ENCODE measurements at places on chromosomes 7 and 10.

DNA sequence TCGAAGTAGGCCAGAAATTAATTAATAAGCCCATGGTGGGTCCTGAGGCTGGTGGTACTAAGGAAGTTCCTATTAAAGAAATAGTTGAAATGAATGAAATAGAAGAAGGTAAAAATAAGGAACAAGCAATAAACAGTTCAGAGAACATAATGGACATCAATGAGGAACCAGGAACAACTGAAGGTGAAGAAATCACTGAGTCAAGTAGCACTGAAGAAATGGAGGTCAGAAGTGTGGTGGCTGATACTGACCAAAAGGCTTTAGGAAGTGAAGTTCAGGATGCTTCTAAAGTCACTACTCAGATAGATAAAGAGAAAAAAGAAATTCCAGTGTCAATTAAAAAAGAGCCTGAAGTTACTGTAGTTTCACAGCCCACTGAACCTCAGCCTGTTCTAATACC, 36.0 kb downstream of the SLK start:
- no peak for DNase-seq

DNA sequence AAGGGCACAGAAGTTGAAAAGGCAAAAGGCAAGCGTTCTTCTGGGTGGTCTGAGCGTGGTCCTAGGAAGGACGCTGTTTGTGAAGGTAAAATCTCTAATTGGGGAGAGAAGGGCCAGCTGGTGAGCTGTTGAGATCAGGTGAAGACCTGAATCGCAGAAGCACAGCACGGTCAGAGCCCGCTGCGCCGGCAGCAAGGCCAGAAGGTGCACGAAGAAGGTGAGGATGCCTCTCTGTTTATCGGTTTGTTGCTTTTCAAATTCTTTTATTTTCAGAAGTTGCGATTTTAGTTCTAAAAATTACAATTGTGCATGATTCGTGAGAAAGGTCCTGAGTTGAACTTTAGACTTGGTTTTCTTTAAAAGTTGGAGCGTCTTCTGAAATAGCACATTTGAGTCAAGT, 247.8 kb upstream of the FOXK1 start:
- DNase-seq: no peak

- no peak for DNase-seq
Measured at GRCh38 chr7:50832744-50833143, 50.0 kb upstream of the GRB10 start.

GRCh38 chr7:21317966-21318915, 109.6 kb upstream of the SP4 start:
- DNase-seq: no peak

DNA sequence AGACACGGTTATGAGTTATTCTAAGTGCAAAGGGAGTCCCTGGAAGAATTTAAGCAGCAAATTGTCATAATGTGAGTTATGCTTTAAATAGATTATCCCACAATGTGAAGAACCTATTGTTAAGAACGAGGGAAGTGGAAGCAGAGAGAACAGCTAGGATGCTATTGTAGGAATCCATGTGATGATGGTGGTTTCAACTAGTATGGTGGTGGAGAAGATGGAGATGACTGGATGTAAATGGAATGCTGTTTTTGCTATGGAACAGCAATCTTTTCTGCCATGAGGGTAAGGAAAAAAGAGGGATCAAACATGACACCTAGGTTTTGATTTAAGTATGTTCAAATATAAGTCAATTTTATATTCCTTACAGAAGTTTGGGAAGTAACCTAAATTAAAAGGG, 191.3 kb downstream of the RNF133 start:
- no peak for DNase-seq

- DNase-seq: peak; percentile 56
Measured at GRCh38 chr10:102394801-102395399, 605 bp upstream of the NFKB2 start.

DNA sequence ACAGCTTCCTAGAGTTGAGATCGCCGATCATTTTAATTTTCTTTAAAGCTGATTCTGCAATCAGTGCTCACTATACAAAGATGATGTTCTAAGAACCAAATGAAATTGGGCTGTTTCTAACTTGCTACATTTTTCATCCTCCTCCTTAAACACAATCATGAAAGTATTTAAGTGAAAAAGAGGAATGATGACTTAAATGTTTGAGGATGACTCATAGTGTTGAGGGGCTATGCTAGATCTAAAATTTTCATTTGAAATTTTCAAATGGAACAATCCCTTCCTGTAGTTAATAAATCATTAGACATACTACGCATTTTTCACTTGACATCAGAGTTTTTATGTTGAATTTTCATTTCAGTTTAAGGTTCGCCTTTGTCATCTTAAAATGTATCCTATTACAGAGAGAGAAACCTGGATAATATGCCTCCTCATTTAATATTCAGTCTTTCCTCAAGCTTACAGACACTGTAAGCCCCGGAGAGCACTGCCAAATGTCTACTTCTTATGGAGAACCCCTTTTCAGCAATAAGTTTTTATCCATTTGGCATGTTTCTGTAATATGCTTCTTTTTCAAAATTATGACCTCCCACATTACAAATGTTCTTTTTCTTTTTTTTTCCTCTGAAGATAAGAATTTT, 499.6 kb downstream of the MAGI2 start:
- no peak for DNase-seq

DNA sequence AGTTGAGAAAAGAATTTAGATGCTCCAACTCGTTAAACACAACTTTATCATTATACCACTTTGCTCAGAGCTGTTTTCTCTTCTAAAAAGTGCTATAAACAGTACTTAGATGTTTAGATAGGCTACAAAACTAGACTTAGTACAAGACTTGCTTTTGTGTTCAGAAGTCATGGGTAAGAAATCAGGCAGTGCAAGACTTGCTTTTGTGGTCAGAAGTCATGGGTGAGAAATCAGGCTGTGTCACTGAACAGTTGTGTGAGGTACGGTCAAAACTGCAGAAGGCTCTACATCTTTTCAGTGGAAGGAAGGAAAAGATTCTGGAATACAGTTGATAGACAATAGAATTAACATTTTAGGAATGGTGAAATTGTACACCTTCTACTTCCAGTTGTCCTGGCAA, 239.7 kb downstream of the DNAJB9 start:
- no peak for DNase-seq

DNA sequence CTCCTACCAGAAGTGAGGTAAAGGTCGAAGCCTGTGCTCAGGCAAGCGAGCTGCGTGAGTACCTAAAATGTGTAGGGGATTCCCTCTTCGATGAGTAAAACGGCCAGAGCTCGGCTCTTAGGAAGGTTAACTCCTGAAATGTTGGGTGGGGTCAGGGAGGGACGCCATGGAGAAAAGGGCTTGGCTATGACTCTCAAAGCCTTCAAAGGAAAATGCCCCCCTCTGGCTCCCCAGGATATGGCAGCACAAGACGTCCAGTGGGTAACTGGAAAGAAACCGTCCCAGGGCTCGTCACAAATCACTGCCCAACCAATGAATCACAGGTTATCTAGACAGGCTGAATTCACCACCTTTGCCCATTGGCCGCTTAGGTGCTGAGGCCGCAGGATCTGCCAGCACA, 58.0 kb downstream of the CALML3 start:
- DNase-seq: peak; percentile 48

DNA sequence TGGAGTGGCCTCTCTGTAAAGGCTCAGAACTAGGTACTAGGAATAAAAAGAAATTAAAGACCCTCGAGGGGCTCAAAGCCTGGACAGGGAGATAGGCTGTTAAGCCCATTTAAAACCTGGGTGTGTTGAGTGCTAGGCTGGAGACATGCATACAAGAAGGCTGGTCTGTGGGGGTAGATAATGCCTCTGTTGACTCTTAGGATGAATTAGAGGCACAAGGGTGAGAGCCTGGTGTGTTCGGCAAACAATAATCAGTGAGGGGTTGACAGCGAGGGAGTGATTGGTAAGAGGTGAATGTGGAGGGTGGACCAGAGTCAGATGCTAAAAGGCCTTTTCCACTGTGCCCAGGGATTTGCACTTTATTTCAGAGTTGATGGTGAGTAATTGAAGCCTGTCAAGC, 12.7 kb downstream of the GSTO2 start:
- DNase-seq: no peak

DNA sequence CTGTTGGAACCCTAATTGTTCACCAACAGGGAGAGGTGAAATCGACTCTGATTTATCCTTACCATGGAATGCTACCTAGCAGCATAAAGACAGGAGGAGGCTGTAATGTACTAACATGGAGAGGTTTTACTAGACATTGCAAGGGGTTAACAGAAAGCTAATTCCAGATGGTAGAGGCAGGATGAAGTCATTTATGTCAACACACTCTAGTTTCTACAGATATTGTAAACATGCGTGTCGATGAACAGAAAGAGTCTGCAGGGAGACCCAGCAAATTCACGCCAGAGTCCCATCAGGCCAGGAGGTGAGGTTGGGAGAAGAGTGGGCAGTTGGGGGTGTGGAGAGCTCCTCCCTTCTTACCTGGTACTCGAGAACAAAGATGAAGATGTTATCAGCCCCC, 7.0 kb downstream of the NPC1L1 start:
- no peak for DNase-seq

GRCh38 chr7:153832160-153832559, 220.0 kb upstream of the DPP6 start:
- DNase-seq: no peak

DNA sequence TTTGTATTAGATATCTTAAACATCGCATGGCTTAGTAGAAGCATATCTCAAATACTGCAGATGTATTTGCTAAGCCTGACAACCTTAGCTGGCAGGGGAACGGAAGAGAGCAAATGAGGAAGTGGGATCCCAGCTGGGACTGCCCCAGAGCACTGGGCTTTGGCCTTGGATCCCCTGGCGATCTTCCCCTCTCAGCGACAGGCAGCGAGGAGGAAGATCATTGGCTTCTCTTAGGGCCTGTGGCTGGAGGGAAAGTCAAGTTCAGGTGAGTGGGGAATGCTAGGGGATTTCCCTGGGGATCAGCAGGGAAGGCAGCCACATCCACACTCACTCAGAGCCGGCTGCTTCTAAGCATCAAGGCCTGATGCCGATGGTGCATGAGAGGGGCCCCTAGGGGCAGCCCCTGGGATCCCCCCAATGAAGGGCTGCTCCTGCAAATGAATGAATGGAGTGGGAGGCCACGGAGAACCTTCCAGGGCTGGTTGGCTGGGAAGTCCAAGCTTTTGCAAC, 42.0 kb downstream of the LYZL2 start:
- DNase-seq: peak; percentile 65

- no peak for DNase-seq
Measured at GRCh38 chr10:117578999-117579590, 36.5 kb downstream of the EMX2 start.

DNA sequence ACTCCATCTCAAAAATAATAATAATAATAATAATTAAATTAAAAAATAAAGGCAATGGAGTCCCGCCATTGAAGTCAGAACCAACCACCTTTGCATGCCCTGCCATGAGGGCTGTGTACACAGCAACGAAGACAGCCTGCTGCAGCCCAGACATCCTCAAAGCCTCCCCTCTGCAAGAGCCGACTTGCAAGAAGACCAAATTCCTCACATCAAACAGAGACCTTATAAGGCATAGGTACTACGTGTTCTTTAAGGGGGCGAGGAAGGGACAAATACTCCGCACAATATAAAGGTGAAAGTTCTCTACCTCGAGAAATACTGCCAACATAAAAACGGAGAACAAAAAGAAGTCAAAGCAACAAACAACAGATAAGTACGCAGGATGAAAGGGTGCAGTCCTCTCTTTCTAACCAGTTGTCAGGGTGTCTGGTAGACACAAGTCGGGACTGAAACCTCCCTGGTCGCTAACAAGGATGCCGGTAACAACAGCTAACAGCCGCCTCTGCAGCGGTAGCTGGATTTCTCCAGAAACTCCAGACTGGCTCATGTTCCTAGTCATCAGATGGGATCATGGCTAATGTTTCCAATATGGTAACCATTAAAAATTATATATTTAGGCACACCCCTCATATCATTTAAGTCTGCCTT, 23.6 kb downstream of the FGFR2 start:
- DNase-seq: no peak

GRCh38 chr10:26556748-26557640, 118.9 kb downstream of the APBB1IP start:
- DNase-seq: peak; percentile 66

- DNase-seq: no peak
Measured at GRCh38 chr7:72793791-72794190, 34.2 kb downstream of the TYW1B start.

GRCh38 chr10:29472301-29473086, 162.3 kb downstream of the SVIL start:
- no peak for DNase-seq

DNA sequence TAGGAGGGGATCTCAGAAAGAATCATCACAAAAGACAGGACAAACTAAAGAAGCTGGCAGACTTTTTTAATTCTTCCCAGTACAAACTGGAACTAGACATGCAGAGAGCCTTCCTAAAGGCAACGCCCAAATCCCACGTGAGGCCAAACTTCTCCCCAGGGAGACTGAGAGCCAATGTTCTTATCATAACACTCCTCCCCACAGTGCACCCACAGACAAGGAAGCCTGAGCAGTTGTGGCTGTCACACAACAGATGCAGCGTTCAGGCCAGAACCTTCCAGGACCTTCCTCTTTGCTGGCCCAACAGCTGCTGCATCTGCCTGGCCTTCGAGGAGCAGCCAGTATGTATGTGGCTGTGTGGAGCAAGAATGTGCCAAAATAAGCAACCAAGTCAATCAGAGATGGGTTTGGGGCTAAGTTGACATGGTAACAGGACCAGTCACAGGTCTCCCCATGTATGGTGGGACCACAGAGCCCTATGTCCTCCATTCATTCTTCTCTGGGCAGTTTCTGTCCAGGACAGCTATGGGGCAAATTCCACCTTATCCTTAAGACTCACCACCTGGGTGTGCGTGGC, 34.9 kb downstream of the SRPK2 start:
- peak; percentile 17 for DNase-seq

GRCh38 chr10:96703358-96703757, 17.0 kb downstream of the PIK3AP1 start:
- DNase-seq: peak; percentile 53

DNA sequence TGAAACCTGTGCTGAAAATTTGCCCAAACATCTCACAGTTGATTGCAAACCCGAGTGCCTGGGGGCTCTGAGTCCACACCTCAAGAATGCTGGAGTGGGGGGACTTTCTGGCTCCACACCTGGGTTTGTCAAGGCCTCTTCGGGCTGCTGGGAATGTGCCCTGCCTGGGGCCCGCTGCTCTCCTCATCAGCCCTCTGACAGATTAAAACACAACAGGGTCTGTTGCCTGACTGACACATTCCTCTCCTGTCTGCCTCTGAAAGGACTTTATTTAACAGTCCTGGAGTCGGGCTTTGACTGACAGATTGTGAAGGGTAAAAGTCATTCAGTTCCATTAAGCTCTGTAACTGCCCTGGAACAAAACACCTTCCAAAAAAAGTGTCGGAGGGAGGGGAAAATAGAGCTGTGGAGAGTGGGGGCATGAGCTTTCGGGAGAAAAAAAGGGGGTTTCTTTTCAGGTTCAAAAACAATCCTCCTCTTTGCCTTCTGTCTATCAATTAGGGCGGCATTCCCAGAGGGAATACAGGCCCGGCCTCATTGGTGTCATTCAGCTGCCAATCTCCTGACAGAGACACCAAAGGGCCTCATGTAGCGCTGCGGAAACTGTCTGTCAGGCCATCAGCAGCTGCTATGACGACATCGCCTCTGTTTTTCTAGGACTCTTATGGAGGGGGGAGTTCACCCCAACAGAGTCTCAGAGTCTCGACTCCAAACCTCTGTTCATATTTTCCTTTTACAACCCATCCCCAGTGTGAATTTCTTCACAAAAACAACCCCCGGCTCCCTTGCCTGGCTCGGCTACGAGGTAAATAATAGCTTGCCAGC, 398.8 kb upstream of the NFE2L3 start:
- no peak for DNase-seq

Measured in germinal center (tissue), 1 donor.